ENCODE measurements at places on chromosomes 16 and 17.

DNA sequence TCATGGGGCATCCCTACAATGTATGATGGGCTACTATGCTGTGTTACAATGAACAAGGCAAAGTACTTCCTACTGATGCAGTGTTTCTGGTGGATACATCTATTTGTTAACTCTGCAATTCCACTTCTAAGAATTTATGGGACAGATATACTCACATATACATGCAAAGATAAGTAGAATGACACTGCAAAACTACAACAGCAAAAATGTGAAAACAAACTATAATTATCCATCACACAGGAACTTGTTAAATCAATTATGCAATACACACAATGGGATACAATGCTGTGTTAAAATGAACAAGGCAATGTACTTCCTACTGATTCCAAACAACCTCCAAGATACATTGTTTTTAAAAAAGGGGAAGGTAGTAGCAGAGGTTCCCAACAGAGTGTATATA is 3.2 kb downstream of the DDX52 start:
- no peak for DNase-seq

DNA sequence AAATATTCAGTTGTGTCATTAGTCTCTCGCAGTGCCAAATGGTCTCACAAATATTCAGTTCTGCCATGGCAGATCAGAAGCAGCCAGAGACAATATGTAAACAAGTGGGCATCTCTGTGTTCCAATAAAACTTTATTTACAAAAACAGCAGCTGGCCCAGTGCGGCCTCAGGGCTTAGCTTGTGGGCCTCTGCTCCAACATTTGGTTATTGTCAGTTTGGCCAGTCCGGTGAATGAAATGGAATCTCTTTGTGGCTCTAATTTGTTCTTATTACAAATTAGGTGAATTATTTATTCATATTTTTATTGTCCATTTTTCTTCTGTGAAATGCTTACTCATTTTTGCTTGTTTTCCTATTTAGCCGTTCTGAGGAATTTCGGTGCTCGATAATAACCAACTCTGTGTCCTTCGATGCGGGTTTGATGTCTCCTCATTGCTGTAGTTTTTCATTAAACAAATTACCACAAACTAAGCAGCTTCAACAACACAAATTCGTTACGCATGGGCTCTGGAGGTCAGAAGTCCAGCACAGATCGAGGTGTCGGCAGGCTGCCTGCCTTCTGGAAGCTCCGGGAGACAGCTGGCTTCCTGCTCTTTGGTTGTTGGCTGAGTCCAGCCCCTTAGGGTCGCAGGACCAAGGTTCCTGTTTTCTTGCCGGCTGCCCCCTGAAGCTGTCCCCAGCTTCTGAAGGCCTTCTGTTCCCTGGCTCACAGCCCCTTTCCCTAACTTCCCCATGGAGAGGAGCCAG is 4.1 kb upstream of the SLC38A10 start:
- DNase-seq: no peak

DNA sequence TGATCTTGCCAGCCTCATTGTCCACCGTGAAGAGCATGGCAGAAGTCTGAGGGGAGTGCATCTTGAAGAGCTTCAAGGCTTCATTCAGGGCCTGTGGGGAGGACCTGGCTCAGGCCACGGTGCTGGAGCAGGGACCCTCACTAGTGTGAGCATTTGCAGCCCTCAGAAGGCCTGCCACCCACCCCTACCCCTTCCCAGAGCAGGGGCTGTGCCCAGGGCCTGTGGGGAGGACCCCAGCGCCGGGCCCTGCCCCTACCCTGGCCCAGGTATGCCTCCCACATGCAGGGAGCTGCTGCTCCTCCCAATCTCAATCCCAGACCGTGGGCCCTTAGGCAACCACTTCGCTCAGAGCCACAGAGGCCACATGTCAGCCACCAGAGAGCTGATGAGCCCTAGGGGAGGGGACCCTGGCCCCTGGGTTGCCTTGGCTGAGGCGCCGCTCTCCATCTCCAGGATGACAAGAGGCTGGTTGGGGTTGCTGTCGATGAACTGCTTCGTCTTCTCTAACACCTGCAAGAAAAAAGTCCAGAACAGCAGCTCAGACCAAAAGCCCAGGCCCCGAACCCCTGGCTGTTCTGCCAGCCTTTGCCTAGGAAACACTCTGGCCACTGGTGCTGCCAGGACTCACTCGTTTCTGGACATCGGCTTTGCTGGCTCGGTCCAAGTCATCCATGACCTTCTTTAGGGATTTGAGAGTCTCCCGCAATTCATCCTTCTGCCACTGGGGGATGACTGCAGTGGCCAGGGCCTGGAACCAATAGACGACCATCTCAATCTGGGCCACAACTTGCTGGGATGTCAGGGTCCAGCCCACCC is 1.8 kb upstream of the EXOSC6 start:
- no peak for DNase-seq

DNA sequence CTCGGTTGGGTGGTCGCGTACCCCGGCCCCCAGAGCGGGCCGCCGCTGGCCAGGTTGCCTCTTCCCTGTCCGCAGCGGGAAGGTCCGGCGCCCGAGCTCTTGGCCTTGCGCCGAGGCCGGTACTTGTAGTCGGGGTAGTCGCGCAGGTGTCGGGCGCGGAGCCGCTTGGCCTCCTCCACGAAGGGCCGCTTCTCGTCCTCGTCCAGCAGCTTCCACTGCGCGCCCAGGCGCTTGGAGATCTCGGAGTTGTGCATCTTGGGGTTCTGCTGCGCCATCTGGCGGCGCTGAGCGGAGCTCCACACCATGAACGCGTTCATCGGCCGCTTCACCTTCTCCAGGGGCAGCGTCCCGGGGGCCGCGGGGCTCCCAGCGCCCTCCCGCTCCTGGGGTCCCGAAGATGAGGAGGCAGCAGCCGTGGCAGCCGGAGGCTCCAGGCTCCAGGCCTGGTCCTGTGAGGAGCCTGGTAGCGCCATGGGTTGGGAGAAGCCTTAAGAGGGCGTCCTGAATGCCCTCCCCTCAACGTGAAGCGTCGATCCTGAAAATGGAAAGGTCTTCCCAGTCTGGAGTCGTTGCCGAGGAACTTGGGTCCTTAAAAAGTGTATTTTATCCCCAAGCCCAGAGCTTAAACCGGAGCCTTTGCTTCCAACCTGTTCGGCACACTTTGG is 558 bp downstream of the SOX15 start:
- DNase-seq: no peak

GRCh38 chr17:55186937-55187770 is 77.6 kb upstream of the HLF start:
- no peak for DNase-seq

- no peak for DNase-seq
Observed at GRCh38 chr16:28285649-28286048, 6.7 kb upstream of the SBK1 start.

DNA sequence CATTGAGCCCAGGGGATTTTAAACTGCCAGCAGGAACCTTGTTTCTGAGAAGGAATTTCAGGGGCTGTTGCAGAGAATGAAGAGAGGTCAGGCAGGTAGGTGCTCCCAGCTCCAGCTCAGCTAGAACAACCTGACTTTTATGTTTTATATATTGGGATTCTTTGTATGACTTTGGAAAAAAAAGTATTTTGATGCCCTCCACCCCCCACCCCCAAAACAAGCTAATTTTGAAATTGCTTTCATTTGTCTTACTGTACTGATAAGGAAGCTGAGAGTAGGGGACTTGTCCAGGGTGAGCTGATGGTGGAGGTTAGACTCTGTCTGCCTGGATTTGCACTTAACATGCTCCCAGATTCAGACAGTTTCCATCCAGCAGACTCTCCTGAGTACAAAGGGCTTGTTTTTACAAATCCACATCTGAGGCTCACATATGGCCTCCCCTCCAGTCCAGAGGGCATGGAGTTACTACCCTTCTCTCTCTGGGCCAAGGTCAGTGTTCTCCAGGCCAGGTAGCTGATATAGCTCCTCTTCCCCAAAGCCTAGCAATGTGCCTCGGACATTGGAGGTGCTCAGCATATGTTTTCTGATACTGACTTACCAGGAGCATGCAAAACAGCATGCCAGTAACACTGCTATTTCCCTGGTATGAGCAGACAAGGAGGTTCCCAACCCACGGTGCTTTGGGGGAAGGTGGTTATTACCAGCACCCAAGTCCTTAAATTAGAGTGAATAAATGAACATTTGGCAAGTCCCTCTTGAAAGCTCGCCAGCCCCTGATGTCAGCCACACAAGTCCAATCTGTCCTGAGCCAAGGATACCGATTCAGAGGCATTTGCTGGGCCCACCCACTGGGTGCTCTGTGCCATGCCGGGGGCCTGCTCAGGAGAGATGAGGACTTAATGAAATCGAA is 11.3 kb downstream of the STX1B start:
- no peak for DNase-seq

DNA sequence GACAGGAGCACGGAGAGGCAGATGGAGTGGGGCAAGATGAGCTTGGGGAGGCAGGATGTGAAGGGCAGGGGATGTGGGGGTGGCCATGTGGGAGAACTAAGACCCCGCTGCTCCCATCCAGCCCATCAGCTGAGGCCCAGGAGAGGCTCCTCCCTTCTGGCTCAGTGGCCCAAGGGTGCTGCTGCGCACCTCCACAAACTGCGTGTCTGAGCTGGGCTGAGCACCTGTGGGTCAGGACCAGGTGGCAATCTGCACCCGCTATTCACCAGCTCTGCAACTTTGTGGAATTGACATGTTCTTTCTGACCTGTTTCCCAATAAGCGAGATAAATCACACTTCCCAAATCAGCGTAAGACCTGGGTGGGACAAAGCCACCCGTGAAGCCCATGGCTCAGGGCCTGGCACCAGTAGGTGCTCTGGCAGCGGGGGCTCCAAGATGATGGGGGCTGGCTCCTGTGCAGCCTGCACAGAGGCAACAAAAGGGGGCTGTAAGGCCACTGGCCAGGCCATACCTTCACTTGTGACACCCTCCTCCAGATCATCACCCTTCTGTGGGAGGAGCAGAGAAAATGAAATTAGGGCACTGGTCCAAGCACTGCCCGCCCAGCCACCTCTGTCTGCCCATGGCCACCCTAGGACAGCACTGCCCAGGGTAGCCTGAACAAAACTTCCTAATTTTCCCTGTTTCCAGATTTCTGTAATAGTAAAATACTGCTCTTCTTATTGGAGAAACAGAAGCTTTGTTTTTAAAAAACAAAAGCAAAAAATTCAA is 11.7 kb upstream of the SREBF1 start:
- no peak for DNase-seq

DNA sequence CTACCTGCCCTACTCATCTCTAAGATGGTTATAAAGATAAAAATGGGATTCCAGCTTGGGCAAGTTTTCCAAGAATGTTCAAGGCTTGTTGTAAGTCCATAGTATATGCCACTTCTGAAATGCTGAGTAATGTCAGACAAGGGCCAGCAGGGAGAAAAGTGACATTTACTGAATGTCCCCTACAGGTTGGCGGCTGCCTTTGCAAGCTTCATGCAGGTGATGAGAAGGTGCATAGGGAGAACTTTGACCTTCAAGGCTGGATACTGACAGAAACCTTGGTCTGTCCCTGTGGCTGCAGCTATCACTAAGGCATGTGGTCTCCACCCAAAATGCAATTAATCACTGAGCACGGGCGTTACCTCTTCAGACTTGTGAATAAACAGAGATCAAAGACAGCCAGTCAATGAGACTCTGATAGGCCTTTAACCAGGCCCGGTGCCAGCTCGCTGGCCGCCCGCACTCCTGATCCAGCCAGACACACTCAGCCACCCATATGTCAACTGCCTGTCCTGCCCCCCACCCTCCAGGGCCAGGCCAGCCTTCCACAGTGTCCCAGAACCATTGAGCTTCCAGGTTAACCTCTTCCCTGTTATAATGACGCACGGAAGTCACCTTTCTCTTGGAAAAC is 26.8 kb upstream of the AXIN2 start:
- DNase-seq: peak; percentile 33

GRCh38 chr16:80846680-80847079 is 42.3 kb upstream of the CDYL2 start:
- no peak for DNase-seq

DNA sequence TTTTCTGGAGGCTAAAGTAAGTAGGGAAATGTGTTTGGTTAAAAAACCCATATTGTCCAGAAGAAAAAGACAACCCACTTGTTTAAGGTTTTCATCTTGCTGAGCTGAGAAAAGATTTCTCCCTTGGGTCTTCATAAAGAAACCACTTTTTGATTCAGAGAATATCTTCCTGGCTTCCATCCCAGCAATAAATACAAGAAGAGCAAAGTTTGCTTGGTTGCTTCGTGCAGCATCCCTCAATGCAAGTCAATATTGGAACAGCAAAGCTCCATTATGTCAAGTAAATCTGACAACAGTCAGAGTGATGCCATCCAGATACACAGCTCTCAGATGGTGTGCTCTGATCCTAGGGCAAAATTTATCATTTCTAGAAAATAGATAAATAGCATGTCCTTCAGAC is 118.9 kb upstream of the PIRT start:
- no peak for DNase-seq

DNA sequence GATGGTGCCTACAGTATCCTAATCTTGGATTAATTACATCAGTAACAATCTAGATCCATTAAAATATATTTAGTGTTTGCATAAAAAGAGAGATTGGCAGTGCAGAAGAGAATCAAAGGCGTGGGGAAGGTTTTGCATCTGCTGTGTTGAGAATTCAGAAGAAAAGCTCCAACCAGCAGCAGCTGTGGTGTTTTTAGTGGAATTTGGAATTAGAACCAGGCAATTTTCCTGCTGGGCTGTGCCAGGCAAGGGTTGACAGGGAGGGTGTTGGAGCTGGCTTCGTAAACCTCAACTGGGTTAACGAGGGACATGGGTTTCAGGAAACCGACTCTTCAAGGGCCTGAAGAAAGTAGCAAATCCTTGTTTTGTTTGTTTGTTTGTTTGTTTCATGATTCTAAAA is 107.8 kb upstream of the WSCD1 start:
- DNase-seq: no peak

- DNase-seq: peak; percentile 49
Observed at GRCh38 chr17:45376171-45377005, 56.3 kb downstream of the ARHGAP27 start.

GRCh38 chr17:1807890-1808289 is 21.8 kb downstream of the SMYD4 start:
- no peak for DNase-seq

DNA sequence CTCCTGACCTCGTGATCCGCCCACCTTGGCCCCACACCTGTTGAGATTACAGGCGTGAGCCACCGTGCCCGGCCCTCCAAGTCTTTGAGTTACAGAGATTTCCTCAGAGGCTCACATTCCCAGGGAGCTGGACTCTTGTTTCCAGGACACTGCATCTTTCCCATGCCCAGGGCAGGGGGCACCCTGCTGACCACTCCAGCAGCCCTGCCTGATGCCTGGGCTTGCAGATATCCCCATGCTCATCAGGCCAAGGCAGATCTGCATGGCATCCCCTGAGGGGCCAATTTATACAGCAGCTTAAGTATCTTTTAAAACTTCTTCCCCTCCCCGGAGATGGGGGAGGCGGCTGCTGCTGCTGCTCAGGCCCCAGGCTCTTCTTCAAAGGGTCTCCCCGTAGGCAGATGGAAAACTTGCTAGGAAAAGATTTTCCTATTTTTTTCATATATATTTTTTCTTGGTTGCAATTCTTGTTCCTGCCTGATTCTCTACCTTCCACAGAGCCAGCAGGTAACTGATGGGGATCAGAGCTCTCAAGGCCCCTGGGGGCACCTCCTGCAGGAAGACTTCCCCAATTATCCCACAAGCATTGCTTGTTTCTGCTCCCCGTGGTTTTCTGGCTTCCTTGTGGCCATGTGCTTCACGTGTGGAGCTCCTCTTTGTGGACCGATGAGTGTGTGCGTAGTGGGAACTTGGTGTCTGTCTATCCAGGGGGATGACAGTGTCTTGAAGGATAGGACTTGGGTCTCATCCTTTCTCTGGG is 102.2 kb upstream of the SDK2 start:
- no peak for DNase-seq

All from COR-L47 (cell line).